ENCODE measurements at places on chromosomes 7 and 10.

DNA sequence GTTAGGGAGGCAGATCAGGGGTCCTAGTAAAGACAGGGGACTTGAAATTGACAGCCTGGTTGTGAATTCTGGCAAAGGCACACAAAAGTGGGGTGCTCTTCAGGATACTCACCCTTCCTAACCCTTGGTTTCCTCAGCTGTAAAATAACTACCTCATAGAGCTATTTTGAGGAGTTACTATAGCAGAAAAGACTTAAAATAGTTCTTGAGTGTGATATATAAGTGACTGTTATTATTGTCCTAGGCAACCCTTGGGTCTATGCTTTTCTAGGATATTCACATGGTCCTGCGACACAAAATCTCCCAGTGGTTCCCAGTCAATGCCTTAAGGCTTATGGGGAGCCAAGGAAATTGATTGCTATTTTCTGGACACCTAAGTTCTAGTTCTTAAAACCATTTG, 98.1 kb upstream of the NAMPT start:
- no peak for DNase-seq

DNA sequence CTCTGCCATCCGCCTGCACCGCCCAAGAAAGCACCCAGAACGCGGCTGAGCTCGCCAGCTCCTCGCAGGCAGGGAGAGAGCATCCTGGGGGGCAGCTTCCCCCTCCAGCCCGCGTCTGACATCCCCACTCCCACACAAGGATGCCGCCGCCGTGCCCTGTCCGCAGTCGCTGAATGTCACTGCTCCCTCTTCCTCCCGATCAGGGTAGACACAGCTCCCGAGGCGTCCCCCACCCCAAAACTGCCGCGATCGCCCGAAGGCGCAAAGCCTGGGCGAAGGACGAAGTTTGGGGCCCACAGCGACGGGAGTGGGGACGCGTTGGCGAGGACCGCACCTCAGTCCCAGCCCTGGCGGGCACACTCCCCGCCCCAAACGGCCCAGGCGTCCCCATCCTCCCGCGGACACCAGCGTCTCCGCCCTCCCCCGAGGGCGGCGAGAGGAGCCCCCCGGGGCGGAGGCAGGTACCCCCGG, 1.5 kb upstream of the KAT6B start:
- DNase-seq = peak; percentile 65

- no peak for DNase-seq
Measured at GRCh38 chr7:75638594-75639070, 100.1 kb downstream of the HIP1 start.

DNA sequence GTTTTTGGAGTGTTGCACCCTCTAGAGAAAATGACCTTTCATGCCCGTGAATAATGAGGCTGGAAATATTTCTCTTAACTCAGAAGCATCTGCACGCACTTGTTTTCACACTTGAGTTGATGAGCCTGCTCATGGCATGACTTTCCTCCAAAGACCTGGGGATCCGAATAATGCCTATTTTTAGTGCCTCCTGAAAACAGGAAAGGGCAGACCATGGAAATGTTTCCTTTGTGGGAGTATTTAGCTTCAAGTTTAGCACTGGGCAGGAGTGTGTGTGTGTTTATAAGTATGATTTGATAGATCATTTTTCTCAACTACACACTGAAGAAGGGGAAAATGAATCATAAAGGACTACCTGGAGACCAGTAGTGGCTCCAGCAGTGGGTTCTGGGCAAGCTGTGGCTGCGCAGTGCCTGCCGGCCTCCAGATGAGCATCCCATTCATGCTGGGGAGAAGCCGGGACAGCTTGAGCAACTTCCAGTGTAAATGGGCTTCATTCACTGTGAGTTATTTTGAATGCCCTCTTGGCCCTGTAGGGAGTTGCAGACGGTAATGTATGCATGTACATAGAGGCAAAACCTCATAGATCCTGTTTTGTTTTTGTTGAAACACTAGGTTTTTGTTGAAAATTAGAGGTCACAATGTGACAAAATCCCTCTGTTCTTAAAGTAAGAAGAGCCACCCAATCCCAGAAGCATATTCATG, 117.8 kb upstream of the INSYN2A start:
- no peak for DNase-seq

GRCh38 chr7:43649755-43650274, 66.9 kb downstream of the STK17A start:
- peak; percentile 78 for DNase-seq

GRCh38 chr7:150964593-150965111, 13.5 kb downstream of the KCNH2 start:
- no peak for DNase-seq

DNA sequence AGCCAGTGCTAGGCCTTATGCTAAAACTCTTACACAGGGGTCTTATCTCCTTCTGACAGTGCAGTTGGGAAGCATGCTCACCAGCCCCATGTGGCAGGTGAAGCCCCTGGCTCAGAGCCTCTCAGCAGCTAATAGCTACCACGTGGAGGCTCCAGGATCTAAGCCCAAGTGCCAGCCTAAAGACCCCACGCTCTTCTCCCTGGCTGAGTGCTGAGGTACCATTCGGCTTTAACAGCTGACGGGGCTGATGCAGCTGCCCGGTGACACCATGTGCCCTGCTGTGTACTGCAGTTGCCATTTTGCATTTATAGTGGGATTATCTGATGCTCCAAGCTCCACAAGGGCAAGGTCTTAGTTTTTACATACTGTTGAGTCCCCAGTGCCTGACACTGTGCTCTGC, 515.7 kb upstream of the GALNT17 start:
- DNase-seq = no peak

- DNase-seq = no peak
Measured at GRCh38 chr10:12720217-12720981, 281.1 kb downstream of the CCDC3 start.

- no peak for DNase-seq
Measured at GRCh38 chr7:99002827-99003212, 124.5 kb downstream of the TRRAP start.

DNA sequence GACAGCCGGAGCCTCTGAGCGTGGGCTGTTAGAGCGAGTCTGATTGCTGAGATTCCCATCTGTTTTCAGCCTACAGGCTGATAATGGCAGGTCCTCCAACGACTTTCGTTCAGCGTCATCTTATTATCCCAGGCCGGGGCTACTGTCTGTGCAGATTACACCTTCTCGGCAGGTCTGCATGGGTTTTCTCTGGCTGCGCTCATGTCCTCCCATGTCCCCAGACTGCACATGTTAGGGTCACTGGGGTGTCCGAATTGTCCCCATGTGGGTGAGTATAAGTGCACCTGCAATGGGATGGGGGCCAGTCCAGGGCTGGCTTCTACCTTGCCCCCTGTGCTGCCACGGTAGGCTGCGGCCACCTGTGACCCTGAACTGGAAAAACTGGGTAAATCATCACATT, 257.8 kb downstream of the COBL start:
- DNase-seq = no peak

DNA sequence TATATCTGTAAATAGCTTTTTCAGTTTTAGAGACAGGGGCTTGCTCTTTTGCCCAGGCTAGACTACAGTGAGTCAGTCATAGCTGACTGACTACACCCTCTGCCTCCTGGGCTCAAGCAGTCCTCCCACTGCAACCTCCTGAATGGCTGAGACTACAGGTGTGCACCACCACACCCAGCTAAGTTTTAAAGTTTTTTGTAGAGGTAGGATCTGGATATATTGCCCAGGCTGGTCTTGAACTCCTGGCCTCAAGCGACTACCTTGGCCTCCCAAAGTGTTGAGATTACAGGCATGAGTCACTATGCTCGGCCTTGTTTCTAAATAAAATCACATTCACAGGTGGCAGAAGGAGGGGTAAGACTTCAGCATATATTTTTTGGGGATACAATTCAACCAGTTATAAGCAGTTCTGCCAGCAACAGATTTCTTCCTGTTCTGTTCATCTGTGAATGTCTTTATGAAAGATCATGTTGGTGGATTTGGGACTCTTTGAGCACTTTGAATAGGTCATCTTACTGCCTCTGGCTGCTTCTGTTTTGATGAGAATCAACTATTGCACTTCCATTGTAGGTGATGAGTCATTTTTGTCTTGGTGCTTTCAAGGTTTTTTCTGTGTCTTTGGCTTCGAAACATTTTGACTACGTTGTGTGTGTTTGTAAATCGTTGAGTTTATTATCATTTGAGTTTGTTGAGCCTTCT, 15.7 kb downstream of the RBM33 start:
- no peak for DNase-seq

DNA sequence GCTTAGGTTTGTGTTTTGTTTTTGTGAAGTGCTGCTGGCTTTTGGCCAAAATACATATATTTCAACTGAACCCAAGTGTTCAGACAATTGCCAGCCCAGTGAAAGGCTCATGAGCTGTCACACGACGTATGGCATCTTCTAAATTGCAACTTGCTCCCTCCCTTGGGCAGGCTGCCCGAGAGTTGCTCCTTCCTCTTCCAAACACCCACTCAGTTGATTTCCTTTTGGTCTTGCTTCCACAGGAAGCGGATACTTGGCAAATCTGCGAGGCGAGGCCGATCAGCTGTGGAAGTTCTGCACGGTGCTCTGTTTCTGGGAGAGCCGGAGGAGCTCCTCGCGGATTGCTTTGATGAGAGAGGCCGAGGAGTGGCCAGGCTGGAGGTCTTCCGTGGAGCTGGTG, 39.6 kb upstream of the ATP6V0A4 start:
- DNase-seq = no peak

DNA sequence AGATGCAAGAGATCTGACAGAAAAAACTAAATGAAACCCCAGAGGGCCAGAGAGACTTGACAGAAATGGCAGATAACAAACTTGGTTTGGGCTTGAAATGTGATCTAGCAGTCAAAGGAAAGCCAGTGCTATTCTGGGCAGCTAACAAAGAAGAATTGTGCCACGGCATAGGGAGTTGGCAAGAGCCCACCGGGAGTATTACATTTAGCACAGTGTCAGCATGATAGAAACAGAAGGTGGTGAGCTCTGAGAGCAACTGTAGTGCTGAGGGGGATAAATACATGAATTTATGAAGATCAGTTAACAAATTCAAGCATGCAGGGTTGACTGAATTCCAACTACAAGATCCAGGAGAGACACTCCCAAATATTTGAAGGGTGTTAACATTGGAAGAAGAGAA, 91.1 kb downstream of the AHCYL2 start:
- DNase-seq = no peak

- DNase-seq = no peak
Measured at GRCh38 chr10:13956826-13957225, 370.1 kb downstream of the PRPF18 start.

All from germinal center (tissue), 1 donor.